ENCODE measurements at places on chromosomes 12 and 14.

GRCh38 chr14:102897299-102898027 lies 25.0 kb upstream of the AMN start:
- no peak for DNase-seq

DNA sequence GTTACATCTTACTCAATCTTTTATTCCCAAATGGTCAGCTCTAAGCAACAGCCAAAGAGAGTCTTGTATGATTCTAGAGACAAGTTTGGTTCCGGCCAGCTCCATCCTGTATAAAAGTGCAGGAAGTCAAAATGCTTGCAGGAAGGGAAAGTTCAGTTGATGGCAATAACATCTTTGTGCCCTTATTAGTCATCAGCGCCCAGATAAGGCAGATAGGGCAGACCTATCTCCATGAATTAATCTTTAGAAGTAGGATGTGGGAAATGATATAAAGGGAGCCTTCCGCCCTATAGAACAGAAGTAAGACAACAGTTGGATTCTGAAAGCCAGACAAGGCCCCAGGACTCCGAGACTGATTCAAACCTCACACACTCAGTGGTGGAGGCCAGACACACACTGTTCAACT lies 6.4 kb downstream of the GNS start:
- DNase-seq: no peak

GRCh38 chr14:65222440-65222858 lies 120.1 kb upstream of the MAX start:
- peak; percentile 67 for DNase-seq

GRCh38 chr14:23514644-23514957 lies 37.0 kb downstream of the ZFHX2 start:
- no peak for DNase-seq

DNA sequence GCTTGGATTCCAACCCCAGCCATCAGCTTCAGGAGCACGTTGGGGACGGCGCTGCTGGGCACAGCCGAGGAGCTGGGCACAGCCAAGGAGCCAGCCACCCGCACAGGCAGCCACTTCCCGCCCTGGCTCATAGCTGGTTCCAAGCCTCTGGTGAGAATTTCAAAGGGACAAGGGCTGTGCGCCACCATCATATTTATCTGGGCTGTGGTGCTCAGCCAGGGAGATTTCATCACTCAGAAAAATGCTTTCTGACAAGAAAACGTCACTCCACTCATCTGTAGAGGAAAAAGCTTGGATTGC lies 66.4 kb downstream of the GALNT9 start:
- DNase-seq: no peak

Measured in activated T-cell treated with anti-CD3 and anti-CD28 coated beads, Interleukin-2, amount 50 U/mL, for 1 hour (primary cell).